ENCODE measurements at places on chromosomes 3 and 15.
A peak's percentile ranks its signal among the peaks of the same experiment; 100 is the strongest.

DNA sequence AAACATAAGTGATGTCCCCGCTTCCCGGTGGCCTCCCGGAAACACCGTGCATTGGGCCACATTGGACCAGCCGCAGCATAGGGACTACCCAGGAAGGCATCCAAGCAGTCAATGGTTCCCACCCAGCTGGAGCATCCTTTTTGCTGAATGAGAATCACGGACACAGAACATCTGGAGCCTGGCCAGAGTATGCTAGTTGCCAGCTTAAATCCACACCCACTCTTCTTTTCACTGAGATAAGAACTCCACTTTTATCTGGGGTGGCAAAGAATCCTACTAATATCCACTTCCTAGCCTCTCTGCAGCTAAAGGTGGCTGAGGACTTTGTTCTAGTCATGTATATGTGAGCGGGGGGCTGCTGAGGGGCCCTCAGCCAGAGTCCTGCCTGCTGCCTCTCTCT is 95.2 kb upstream of the PLXNA1 start:
- no peak for DNase-seq

DNA sequence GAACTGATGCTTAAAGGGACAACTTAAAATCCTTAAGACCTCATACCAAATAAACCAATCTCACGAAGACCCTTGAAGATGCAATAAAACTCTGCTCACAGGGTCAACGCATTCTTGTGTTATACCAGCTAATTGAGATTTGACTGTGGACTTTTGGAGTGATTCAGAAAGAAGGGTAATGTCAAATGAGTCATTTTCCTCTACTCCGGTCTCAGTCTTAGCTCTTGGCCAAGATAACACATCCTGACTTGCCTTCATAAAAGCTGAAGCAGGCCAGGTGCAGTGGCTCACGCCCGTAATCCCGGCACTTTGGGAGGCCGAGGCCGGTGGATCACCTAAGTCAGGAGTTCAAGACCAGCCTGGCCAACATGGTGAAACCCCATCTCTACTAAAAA is 3.8 kb downstream of the PKM start:
- peak; percentile 72 for DNase-seq

DNA sequence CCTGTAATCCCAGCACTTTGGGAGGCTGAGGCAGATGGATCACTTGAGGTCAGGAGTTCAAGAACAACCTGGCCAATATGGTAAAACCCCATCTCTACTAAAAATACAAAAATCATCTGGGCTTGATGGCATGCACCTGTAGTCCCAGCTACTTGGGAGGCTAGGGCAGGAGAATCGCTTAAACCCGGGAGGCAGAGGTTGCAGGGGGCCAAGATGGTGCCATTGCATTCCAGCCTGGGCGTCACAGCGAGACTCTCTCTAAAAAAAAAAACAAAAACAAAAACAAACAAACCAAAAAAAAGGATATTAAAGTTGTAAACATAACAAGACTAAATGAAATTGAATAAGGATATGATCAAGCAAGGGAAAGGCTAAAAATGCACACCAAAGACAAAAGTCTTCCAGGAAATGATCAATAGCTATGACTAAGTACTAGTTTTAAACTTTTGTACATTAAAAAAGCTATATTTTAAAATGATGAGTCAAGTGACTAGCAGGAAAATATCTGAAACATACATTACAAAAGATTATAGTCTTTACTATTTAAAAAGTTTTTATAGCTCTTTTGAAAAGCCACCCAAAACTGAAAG is 28.6 kb downstream of the KLHL6 start:
- peak; percentile 13 for DNase-seq

- DNase-seq = no peak
Measured at GRCh38 chr15:81475926-81476325, 101.9 kb upstream of the TMC3 start.

DNA sequence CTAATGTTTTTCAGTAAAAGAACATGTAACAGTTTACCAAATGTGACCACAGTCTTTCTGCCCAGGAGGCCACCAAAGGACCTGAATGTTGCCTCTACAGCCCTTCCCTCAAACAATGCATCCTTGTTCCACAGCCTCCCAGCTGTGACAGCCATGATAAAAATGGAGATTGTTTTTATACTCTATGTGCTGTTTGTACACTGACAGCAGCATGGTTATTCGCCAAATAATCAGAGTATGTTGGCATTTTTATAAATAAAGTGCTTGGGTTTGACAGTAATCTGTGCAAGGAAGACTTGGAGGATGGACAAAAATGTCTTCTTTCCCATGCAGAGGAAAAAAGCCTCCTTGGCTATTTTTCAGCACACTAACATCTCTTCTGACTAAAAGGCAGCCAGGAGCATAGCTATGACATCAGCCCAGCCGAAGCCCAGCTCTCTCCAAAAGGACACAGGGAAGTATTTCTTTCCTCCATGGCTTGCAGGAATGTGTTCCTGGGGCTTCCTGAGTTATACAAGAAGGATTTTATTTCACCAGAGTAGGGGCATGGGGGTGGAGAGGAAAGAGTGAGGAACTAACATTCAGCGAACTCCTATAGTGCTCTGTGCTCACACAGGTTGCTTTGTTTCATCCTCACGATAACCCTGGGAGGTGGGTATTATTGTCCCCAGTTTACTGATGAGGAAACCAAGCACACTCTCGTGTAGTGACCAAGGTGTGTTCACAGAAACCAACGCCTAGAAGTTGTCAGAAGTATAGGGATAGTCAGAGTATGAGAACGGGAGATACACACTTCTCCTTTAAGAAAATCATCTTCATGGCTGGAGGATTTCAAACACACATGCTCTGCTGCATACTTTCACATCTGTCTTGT is 339.7 kb downstream of the MECOM start:
- DNase-seq = no peak

DNA sequence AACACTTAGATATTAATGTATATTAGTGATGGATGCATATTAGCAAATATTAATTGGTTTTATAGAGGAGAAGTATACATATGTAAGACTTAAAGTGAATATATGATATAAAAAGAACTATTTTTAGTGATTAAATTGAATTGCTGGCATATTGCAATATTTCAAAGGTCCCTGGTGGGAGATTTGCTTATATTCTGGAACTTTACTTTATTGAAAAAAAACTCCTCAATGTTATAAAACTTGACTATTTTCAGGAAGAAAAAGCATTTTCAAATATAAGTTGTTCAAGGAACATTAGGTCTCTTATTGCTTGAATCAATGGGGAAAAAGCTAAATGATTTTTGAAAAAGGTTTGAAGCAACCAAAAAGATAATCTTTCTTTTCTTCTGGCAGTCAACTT is 21.4 kb upstream of the OTOL1 start:
- DNase-seq = no peak

All from CD4-positive, alpha-beta T cell treated with Interleukin-4 for 4 hours (primary cell).